ENCODE measurements at places on chromosomes 5 and 9.

GRCh38 chr5:3913279-3913678, 317.6 kb downstream of the IRX1 start:
- DNase-seq: no peak

DNA sequence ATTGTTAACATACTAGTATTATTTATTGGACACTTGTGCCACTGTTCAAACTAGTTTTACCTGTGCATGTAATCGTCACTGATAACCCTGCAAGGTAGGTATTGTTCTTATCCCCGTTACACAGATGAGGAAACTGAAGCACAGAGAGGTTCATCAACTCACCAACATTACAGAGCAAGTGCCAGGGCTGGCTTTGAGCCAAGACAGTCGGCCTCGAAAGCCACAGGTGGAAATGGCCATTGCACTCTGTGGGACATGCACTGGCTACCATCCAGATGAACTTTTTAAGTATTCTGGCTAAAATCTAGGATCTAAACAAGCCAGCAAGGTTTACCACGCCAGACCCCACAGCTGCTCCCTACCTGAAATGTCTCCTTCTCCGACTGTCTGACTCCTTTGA, 57.9 kb downstream of the TEX10 start:
- no peak for DNase-seq

GRCh38 chr5:27010646-27011045, 27.7 kb downstream of the CDH9 start:
- DNase-seq: no peak

DNA sequence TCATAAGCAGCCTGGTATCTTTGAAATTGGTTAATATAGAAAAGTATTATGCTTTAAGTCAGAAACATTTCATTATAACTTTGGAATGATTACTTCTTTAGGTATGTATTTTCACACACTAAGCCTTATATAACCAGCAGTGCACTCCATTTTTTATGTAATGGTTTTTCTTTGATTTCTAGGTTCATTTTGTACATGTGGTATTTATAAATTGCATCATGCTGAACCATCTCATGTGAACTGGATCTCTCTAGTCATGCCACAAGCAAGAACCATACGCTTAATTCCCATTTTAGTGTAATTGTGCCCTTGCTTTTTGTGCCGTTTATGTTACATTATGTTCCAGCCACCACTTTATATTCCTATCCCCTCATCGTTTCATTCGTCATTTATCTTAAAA, 38.6 kb upstream of the SRP19 start:
- no peak for DNase-seq

DNA sequence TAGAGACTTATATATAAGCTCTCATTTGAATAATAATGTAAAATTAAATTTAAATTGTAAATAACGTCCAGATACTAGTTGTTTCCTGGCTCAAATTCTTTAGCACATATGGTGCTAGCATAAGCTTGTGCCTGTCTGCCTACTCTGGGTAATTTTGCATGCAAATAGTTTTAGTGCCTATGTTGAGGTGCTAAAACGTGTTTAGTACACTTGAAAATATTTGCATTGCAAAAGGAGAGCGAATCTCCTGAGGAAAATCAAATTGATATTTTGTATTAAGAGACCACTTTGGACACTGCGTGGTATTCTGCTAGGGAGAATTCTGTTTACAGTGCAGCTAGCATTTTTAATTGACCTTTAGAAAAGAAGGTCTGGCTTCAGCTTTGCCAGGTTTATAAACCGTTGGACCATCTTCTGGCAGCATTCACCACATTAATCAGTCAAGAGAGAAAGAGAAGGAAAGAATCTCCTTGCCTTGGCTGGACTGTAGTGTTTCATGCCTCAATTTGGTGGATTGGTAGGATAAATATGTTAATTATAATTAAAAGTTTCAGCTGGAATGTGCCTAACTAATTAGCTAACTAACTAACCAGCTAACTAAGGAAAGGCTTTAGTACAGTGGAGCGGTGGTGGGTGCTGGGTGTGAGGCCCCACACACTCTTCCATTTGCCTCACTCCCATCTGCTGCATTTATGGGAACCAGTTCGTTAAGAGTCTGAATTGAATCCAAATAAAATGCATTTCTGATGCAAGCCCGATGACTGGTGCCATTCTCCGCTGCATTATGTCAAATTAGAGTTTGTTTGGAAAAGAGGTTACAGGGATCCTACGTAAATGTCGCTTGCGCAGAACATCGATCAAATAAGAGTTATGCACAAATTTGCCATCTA, 150.1 kb upstream of the MPDZ start:
- peak; percentile 35 for DNase-seq

All from Ammon's horn (tissue), 1 donor.